ENCODE measurements at places on chromosomes 1 and 21. TPM values are rescaled to one million over a fixed set of nuclear protein-coding genes. Genes with fewer than 3 reads are reported as not detected.

The ILDR2 gene
- 3.8 TPM for total RNA-seq

The CCDC17 gene
- 2.3 TPM for total RNA-seq

The INSRR gene
- total RNA-seq: 0.11 TPM

The PCP4 gene
- not detected for total RNA-seq

GRCh38 chr1:189656628-189657530 is 820.8 kb downstream of the BRINP3 start:
- DNase-seq: no peak

GRCh38 chr1:237671262-237671661 is 219.5 kb downstream of the ZP4 start:
- no peak for DNase-seq

- DNase-seq: no peak
Observed at GRCh38 chr1:215421744-215422143, 145.4 kb upstream of the KCTD3 start.

DNA sequence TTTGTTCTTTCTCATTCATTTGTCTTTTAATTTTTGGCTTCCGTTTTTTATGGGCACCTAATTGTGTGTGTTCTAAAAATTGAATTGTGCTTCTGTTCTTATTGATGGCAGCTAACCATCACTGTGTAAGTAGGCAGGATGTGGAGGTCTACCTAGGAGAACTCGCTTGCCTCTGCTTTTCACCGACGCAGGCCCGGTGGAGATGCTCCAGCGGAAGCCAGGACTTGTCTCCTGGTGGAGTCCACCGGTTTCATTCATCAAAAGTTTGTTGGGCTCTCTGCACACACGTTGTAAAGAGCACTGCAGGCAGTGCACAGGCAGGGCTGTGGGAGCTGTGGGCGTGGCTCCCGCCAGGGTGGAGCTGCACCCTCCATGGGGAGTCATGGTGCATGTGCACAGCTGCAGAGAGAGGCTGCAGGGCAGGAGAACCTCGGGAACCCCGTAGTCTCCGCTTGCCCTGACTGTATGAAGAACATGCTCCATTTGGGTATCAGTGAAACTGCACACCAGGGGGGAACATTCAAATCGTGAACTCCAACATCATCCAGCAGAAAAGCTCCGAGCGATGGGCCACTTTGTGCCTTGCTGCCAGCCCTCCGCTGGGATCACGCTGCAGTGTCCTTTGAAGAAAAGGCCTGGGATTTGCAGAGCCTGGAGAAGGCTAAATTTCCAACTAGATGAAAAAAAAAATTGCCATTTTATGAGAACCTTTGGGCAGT is 6.0 kb upstream of the C1orf174 start:
- DNase-seq: no peak

DNA sequence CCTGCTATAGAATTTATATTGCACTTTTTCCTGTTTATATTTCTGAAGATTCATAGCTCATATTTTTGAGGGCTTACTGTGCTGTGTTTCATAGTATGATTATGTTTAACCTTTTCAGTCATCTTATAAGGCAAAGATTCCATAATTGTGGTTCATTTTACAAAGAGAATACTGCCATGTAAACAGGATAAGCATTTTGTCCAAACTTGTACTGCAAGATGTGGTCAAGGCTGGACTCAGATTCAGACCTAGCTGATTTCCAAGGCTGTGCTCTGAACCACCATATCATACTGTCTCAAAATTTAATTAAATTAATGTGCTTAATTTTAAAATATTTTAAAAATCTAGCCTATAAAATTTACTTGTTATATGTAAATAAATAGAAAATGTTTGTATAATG is 31.4 kb downstream of the STXBP3 start:
- no peak for DNase-seq
